ENCODE measurements at places on chromosomes 1 and 21.

GRCh38 chr1:43757343-43758053 lies 50.2 kb downstream of the ST3GAL3 start:
- ATAC-seq = no peak

DNA sequence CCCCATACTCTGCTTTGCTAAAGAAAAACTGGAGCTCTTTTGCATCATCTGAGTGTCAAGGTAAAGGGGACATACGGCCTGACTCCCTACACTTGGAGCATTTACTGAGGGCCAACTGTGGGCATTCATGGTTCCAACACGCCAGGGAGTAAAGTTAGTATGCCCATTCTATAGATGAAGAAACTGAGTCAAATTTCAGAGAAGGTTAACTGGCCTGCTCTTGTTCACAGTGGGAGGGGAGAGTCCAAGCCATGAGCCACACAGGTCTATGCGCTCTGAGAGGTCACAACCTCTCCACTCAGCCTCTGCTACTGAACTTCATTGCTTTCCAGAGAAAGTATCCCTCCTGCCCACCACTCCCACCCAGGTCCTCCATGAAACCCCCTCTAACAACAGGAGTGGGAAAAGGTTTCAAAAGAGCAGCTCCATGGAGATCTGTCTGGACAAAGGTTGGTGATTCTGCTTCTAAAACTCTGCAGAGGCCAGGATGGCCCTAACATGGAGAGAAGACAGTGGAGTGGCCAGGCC lies 6.8 kb upstream of the KCNN3 start:
- ATAC-seq = no peak

GRCh38 chr1:171251042-171251951 lies 3.0 kb downstream of the FMO1 start:
- peak; percentile 48 for ATAC-seq

- ATAC-seq = peak; percentile 51
Observed at GRCh38 chr1:56525489-56526041, 53.8 kb downstream of the PLPP3 start.

DNA sequence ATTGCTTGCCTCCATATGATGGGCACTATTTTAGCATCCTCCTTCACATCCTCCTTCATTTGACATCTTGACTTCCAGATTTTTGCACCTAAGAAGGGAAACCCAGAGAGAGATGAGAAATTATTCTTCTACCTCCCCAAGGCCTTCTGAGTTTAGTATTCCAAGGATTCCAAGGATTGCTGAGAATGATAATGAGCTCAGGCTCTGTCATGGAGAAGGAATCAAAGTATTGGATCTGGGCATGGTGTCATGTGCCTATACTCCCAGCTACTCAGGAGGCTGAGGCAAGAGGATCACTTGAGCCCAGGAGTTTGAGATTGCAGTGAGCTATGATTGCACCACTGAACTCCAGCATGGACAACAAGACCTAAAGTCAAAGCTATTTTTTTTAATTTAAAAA lies 26.6 kb upstream of the ZNF281 start:
- ATAC-seq = no peak

DNA sequence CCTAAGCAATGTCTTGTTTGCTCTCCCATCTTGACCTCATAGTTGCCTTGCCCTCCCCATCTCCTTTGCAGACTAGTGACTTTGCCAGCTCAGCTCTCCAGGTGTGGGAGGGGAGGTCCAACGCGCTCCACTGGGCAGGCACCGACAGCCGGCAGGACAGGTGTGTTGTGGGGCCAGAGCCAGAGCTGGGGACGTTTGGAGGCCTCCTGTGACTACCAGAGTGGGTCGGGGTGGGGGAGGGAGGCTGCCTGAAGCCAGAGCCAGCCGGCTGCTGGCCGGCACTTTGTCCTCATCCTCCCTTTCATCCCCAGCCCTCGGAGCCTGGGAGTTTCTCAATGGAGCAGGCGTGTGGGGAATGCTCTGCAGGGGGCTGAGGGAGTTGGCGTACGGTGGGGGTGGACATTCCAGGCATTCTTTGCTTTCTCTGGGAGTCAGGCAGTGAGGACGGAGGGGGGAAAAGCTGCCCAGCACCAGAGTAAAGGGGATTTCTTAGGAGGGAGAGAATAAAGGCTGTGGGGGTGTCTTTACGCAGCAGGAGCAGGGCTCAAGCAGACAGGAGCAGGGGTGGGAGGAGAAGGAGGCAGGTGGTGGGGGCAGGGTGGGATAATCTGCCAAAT lies 20.2 kb downstream of the NUAK2 start:
- no peak for ATAC-seq
